ENCODE measurements at places on chromosomes 2 and 18. TPM values are rescaled to one million over a fixed set of nuclear protein-coding genes. Genes with fewer than 3 reads are reported as not detected.

GRCh38 chr2:234366891-234367290 is 130.0 kb downstream of the ARL4C start:
- no peak overlapping the region for H3K4me3 ChIP-seq
- H3K36me3 ChIP-seq, result no peaks in the 10 kb centered on the region
- peaks cover 17% of the 10 kb centered on the region for H3K4me1 ChIP-seq
- DNase-seq, result no peak
- H3K27ac ChIP-seq, result no peak overlapping the region

PEX13 gene
- total RNA-seq, result 29.2 TPM

GRCh38 chr2:32680942-32681341 is 53.1 kb downstream of the TTC27 start:
- DNase-seq, result no peak
- no peaks in the 10 kb centered on the region for H3K36me3 ChIP-seq
- no peaks in the 10 kb centered on the region for H3K27me3 ChIP-seq
- H3K4me3 ChIP-seq, result no peak overlapping the region
- H3K4me1 ChIP-seq, result no peaks in the 10 kb centered on the region
- no peak overlapping the region for H3K27ac ChIP-seq

- no peak overlapping the region for H3K27ac ChIP-seq
- H3K36me3 ChIP-seq, result 0 out of 2 replicates have a peak, but pooled peaks cover 5% of the 10 kb centered on the region
- no peaks in the 10 kb centered on the region for H3K27me3 ChIP-seq
Observed at GRCh38 chr2:111632661-111633060, 251.3 kb downstream of the ANAPC1 start.

- peak overlapping the region; percentile 93 for H3K27ac ChIP-seq
- peak overlapping the region; percentile 99 for H3K4me3 ChIP-seq
- H3K27me3 ChIP-seq, result no peaks in the 10 kb centered on the region
- H3K36me3 ChIP-seq, result no peaks in the 10 kb centered on the region
- peak; percentile 6 for DNase-seq
Observed at GRCh38 chr2:28869494-28870145, 489 bp downstream of the TRMT61B start.

GRCh38 chr2:74742471-74742870 is 88.4 kb downstream of the SEMA4F start:
- H3K4me3 ChIP-seq, result no peak overlapping the region
- no peak for DNase-seq
- peaks cover 6% of the 10 kb centered on the region for H3K4me1 ChIP-seq
- no peaks in the 10 kb centered on the region for H3K36me3 ChIP-seq

UNC80 gene
- 0.47 TPM for total RNA-seq

- 0 out of 2 replicates have a peak, but pooled peaks cover 4% of the 10 kb centered on the region for H3K27me3 ChIP-seq
- H3K4me1 ChIP-seq, result peaks cover 32% of the 10 kb centered on the region
- peak; percentile 35 for DNase-seq
- no peak overlapping the region for H3K27ac ChIP-seq
- H3K36me3 ChIP-seq, result no peaks in the 10 kb centered on the region
Observed at GRCh38 chr2:100886085-100886484, 66.1 kb downstream of the NPAS2 start.

GRCh38 chr2:46158661-46159060 is 138.5 kb upstream of the EPAS1 start:
- H3K4me1 ChIP-seq, result no peaks in the 10 kb centered on the region
- H3K4me3 ChIP-seq, result no peak overlapping the region
- H3K36me3 ChIP-seq, result no peaks in the 10 kb centered on the region
- no peaks in the 10 kb centered on the region for H3K27me3 ChIP-seq
- no peak overlapping the region for H3K27ac ChIP-seq

DNA sequence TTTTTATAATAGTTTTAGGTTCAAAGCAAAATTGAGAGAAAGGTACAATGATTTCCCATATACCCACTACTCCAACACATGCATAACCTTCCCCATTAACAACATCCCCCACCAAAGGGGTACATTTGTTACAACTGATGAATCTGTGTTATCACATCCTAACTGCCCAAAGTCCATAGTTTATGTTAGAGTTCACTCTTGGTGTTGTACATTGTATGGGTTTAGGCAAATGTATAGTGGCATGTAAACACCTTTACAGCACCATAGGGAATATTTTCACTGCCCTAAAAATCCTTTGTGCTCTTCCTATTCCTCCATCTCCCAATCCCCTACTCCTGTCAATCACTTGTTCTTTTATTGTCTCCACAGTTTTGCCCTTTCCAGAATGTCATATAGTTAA is 471.6 kb downstream of the CPS1 start:
- no peak for DNase-seq
- no peaks in the 10 kb centered on the region for H3K4me1 ChIP-seq
- H3K4me3 ChIP-seq, result no peak overlapping the region
- no peaks in the 10 kb centered on the region for H3K27me3 ChIP-seq
- no peak overlapping the region for H3K27ac ChIP-seq

- H3K27ac ChIP-seq, result no peak overlapping the region
- DNase-seq, result no peak
- no peak overlapping the region for H3K4me3 ChIP-seq
- no peaks in the 10 kb centered on the region for H3K27me3 ChIP-seq
- peaks cover 7% of the 10 kb centered on the region for H3K36me3 ChIP-seq
Observed at GRCh38 chr2:7905756-7906155, 776.1 kb upstream of the ID2 start.

CCDC85A gene
- 0.47 TPM for total RNA-seq

DNA sequence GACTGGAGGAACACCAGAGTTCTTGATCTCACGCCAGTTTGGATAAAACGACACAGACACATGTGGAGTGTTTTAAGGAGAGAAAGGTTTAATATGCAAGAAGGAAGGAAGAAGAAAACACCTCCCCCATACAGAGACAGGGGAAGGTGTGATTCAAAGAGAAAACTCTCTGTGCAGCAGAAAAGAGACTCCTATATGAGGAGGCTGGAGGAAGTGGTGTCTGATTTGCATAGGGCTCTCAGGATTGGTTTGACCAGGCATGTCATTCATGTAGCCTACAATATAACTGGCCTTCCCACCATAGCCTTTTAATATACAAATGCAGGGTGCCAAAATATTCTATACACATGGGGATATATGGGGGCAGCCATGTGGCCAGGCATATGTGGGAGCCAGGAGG is 1386.5 kb downstream of the RPIA start:
- no peak overlapping the region for H3K4me3 ChIP-seq
- H3K27ac ChIP-seq, result no peak overlapping the region
- no peaks in the 10 kb centered on the region for H3K36me3 ChIP-seq

DNA sequence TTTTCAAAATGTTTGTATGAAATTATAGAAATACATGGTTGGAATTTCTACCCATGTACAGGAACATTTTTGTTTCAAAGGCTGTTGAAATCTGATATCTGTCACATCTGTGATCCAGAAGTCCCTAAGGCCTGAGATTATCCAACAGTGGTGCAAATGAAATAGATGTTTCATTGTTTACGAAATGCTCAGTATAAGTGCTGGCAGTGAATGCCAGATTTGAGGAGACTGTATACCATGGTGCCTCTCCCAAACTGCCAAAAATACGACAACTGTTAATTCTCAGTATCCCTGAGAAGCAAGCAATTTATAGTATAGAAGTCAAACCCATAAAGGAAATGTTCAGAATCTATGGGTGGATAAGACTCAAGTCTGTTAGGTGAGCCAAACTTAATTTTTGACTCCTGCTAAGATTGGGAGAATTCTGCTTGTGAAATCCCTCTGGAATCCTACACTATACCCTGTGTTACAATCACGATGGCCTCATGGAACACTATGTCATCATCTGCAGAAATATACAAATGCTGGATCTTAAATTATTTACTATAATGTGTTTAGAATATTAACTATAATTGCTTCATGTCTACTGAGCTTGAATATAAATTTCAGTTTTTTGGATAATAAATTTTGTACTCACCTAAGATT is 71.2 kb upstream of the DOCK10 start:
- no peak for DNase-seq
- no peaks in the 10 kb centered on the region for H3K27me3 ChIP-seq
- H3K4me3 ChIP-seq, result no peak overlapping the region
- no peak overlapping the region for H3K27ac ChIP-seq

DNA sequence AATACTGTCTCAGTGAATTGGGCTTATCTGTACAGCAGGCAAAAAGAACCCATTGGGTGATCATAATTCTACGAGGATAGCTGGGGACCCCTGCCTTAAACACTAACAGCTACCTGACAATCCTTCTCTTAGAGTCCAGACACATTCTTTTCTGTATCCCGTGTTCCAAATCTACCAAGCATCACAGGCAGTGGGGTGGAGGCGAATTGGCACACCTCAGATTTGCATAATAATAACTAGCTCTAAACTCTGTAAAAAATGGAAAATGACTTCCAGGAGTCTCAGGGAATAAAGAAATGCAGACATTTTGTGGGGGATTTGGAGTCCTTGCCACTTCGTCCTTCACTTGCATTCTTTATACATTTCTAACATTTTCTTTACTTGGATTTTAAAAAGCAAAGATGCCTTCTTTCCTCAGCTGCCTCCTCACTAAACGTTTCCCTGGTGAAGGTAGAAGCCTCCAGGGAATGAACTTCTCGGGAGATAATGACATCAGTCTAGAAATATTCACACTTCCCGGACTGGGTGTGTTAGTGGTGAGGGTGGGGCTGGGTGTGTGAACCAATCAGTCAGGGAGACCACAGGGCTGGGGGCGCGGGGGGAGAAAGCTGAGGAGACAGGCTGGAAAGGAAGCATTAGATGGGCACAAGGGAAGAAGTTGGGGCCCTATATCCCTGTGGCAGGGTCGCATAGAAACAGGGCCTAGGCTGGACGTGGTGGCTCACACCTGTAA is 59.1 kb upstream of the BOD1L2 start:
- H3K36me3 ChIP-seq, result no peaks in the 10 kb centered on the region
- H3K4me3 ChIP-seq, result no peak overlapping the region
- no peak for DNase-seq
- no peak overlapping the region for H3K27ac ChIP-seq
- H3K4me1 ChIP-seq, result peaks cover 39% of the 10 kb centered on the region
- H3K27me3 ChIP-seq, result no peaks in the 10 kb centered on the region

- no peak overlapping the region for H3K27ac ChIP-seq
- no peaks in the 10 kb centered on the region for H3K27me3 ChIP-seq
- H3K36me3 ChIP-seq, result no peaks in the 10 kb centered on the region
- no peak overlapping the region for H3K4me3 ChIP-seq
- H3K4me1 ChIP-seq, result no peaks in the 10 kb centered on the region
- DNase-seq, result no peak
Observed at GRCh38 chr18:70228536-70228935, 23.0 kb upstream of the RTTN start.

- H3K4me3 ChIP-seq, result no peak overlapping the region
- H3K36me3 ChIP-seq, result no peaks in the 10 kb centered on the region
- H3K4me1 ChIP-seq, result no peaks in the 10 kb centered on the region
- no peak overlapping the region for H3K27ac ChIP-seq
Observed at GRCh38 chr2:48551548-48551947, 21.6 kb downstream of the STON1 start.

DNA sequence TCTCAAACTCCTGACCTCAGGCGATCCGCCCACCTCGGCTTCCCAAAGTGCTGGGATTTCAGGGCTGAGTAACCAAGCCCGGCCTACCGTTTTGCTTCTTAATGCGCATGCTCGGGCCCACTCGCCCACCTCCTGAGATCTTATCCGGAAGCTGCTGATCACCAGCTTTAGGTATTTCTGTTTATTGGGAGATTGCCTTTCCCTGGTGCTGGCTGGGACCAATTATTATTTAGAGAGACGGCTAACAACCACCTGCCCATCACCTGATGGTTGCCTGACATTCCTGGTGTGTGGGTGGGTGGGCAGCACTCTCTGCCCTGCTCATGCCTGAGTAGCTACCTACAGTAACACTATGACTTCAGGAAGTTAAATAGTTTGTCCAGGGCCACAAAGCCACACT is 56.3 kb upstream of the ZNF532 start:
- DNase-seq, result peak; percentile 51
- H3K36me3 ChIP-seq, result no peaks in the 10 kb centered on the region
- H3K4me3 ChIP-seq, result no peak overlapping the region

GRCh38 chr2:169258045-169258601 is 104.2 kb downstream of the LRP2 start:
- no peak overlapping the region for H3K27ac ChIP-seq
- H3K4me1 ChIP-seq, result peaks cover 6% of the 10 kb centered on the region
- no peak overlapping the region for H3K4me3 ChIP-seq
- H3K36me3 ChIP-seq, result no peaks in the 10 kb centered on the region

LRRTM4 gene
- 15.4 TPM for total RNA-seq

CREB1 gene
- total RNA-seq, result 94.4 TPM

C1QL2 gene
- total RNA-seq, result 0.69 TPM

DNA sequence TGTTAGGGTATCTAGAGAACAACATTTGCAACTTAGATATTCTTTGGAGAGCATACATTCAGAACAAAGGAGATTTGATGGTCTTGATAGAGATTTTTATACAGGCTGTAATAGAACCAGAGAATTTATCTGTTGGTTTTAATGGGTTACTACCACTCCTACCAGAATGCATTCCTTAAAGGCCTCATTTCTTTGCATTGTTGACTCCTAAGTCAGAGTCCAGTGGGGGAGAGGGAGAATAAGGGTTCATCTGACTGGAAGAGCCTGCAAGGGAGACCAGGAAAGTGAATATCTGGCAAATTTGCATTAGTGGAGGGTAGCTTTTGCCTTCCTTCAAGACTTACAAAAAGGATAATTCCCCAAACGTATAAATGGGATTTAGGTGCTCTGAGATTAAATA is 29.7 kb downstream of the AGPS start:
- H3K27me3 ChIP-seq, result no peaks in the 10 kb centered on the region
- H3K4me3 ChIP-seq, result no peak overlapping the region
- H3K27ac ChIP-seq, result no peak overlapping the region

ITGB1BP1 gene
- 29.1 TPM for total RNA-seq

DNA sequence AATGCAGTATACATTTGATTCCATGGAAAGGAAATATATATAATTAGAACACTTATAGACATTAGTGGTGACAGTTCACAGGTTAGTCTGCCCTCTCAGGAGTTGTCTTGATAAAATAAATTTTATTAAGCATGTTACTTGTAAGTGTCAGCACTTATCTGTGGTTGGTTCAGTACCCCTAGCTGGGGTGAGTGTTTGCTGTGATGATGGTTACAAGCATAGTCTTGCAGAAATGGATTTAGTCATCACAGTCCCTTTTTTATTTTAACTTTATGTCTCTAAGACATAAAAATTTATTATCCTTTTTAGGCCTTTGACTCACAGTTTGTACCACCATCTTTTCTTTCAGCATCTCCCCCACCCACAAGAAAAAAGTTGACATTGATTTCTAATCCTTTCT is 52.1 kb downstream of the NCK2 start:
- DNase-seq, result no peak
- H3K4me3 ChIP-seq, result no peak overlapping the region
- H3K27me3 ChIP-seq, result no peaks in the 10 kb centered on the region

DNA sequence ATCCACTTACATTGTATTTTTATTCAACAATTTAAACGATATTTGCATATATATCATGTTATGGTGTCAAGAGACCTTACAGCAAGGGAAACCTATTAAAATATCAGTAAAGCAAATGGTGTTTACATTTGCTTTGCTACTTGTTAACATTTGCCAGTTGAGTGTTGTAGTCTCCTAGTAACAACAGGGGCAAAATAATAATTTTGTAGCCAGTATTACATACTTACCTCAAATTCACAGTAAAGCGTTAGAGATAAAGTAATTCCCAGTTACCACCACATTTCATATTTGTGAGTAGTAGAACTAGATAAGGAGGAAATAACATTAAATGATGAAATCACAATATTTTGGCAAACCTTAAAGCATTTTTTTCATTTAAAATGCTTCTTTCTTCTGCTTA is 71.3 kb downstream of the FASTKD2 start:
- DNase-seq, result no peak
- H3K4me3 ChIP-seq, result no peak overlapping the region
- H3K36me3 ChIP-seq, result no peaks in the 10 kb centered on the region
- no peak overlapping the region for H3K27ac ChIP-seq
- 0 out of 2 replicates have a peak, but pooled peaks cover 5% of the 10 kb centered on the region for H3K4me1 ChIP-seq
- H3K27me3 ChIP-seq, result no peaks in the 10 kb centered on the region

- H3K27me3 ChIP-seq, result no peaks in the 10 kb centered on the region
- H3K36me3 ChIP-seq, result no peaks in the 10 kb centered on the region
- no peak overlapping the region for H3K27ac ChIP-seq
- H3K4me3 ChIP-seq, result no peak overlapping the region
Observed at GRCh38 chr2:128198656-128199055, 107.7 kb downstream of the UGGT1 start.

ANKRD30B gene
- total RNA-seq, result not detected
